Spleen (tissue), 13 donors: ENCODE measurements at places on chromosomes 7 and 10. TPM values are rescaled to one million over a fixed set of nuclear protein-coding genes. Genes with fewer than 3 reads are reported as not detected.
A peak's percentile ranks its signal among the peaks of the same experiment; 100 is the strongest.

DNA sequence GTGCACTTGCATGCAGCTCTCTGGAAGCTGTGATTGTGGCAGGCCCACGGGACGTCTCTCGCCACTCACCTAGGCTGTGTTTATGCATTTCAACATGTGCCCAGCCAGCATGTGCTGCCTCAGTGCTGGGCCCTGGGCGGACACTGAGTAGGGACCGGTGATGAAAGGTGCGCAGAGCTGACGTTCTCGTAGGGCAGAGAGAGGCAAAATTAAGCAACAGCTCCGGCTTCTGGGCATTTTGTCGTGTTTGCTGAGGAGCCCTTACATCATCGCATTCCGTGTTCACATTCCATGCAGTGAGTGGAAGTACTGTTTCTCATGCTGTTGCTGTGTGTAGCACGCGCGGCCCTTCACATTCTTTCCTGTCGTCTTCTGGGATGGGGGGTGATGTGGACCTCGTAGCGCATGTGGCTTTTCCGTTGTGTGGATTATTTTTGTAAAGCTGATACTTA, 50.5 kb downstream of the PRF1 start:
- DNase-seq, result no peak

GRCh38 chr7:76047811-76048667, at the start of the genes MDH2 and STYXL1:
TSS of gene MDH2 (plus strand) at chr7:76048106. CDS start at chr7:76048161, 55 bp downstream.
TSS of gene STYXL1 (minus strand) at chr7:76048000. CDS start at chr7:76030523, 17,477 bp downstream.
- DNase-seq, result peak; percentile 97

GRCh38 chr10:77513781-77514331, 123.8 kb downstream of the KCNMA1 start:
- no peak for DNase-seq

PAPOLB gene
- total RNA-seq, result 0.15 TPM

GRCh38 chr7:36613031-36613614, 111.2 kb downstream of the AOAH start:
- no peak for DNase-seq

COL1A2 gene
- 210 TPM for total RNA-seq

DNA sequence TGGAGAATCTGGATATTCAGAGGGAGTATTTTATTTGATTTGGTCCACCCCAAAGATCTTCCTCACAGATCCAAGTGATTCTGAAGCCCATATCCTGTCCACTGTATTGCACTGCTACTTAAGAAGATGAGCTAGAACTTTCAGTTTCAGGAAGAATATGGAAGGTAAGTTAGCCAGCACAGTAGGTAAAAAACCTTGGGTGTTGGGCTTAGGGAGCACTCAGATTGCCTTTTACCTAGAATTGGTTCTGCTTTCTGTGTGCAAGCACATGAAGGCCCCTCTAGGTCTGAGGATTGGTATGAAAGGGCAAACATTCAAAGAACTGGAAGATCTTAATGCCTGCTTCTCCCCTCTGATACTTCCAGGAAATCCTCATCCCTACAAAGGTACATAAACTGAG, 146.7 kb upstream of the COL1A2 start:
- no peak for DNase-seq

NME8 gene
- 2.7 TPM for total RNA-seq

DNA sequence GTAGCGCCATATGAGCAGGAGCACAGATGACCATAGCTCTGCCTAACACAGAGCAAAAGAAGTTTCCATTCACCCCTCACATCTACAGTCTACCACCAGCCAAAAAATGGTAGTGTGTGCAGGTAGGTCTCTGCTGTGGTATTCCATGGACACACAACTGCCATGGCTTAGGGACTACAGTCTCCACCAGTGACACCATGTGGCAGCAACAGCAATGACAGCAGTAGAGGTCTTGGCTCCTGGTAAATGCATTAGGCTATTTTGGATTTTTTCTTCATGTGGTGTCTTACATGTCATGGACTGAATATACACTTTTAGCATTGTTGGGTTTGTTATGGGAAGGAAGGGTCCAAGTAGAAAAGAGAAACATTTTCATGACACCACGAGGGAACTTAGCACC, 70.1 kb upstream of the CABCOCO1 start:
- DNase-seq, result no peak

PDE6C gene
- not detected for total RNA-seq
